Substantia nigra (tissue), 51 donors: ENCODE measurements at places on chromosomes 1 and 21.

DNA sequence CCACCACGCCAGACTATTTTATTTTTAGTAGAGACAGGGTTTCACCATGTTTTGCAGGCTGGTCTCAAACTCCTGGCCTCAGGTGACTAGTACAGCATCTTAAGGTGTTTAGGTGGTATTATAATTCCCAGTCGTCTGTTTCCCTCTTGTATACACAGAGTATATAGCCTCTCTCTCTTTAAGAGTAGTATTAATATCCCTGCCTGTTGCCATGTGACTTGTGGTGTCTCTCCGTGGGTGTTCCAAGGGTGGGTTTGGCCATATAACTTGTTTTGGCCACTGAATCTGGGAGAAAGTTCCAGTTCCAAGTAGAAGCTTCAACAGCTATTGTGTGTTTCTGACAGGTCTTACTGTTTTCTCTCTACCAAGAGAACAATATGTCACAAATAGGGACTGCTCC lies 29.6 kb downstream of the EPS15 start:
- no peak for DNase-seq

- no peak for DNase-seq
These were observed 9.8 kb upstream of the HPCAL4 start for GRCh38 chr1:39701049-39701439.

- no peak for DNase-seq
These were observed 184.4 kb downstream of the C1orf94 start for GRCh38 chr1:34361121-34361520.

DNA sequence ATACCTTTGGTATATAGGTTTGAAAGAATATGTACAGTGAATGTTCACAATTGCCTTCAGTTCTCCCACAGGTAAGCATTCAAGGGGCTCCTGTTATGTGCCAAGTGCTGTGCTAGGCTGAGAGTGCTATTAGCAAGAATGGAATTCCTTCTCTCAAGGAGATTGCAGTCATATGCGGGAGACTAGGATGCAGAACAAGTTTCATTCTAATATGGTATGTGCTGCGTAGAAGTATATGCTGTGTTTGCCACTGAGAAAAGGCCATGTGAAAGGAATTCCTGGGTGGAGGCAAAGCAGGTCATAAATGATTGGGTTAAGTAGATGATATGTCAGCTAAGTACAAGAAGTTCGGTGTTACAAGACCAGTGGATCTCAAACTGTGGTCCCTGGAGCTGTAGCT lies 303.0 kb downstream of the GPATCH2 start:
- DNase-seq: no peak

DNA sequence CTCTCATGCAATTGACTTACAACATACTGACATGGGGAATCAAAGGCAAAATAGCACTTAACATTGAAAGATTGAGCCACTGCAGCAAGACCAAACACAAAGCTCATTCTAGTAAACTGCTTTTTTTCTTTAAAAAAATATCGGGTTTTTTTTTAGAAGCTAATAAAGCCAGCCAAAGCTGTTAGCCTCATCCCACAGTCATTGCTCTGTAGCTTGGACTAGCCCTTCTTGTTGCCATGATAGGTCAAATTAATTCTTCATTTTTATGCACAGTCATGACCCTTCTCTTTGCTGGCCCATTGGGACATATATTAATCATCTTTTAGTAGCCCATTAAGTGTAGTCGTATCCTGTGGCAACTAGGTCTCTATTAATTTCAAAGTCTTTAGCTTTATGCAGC lies 231.3 kb downstream of the ADGRL2 start:
- DNase-seq: no peak

DNA sequence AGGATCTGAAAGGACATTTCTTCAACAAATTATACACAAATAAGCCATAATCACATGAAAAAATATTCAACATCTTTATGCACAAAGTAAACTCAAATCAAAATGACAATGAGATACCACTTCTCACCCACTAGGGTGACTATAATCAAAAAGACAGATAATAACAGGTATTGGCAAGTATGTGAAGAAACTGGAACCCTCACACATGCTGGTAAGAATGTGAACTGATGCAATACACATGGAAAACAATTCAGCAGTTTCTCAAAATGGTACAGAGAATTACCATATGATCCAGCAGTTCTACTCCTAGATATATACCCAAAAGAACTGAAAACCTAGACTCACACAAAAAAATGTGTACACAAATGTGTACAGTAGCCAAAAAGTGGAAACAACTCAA lies 62.5 kb downstream of the CHD5 start:
- DNase-seq: no peak

DNA sequence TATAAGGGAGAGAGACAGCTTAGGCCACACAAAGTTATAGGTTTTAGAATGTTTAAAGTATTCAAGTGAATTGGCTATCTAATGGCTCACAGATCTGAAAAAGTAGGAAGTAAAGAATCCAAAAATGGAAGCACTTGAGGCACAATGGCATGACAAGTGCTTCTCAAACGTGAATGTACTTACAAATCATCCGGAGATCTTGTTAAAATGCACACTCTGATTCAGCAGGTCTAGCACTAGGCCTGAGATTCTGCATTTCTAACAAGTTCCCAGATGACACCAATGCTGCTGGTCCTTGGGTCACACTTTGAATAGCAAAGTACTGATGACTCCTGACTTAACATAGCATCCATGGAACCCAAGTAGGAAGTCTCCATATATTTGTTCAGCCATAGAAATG lies 20.9 kb upstream of the AGL start:
- DNase-seq: no peak

- no peak for DNase-seq
These were observed 28.2 kb upstream of the KLHDC7A start for GRCh38 chr1:18452550-18452949.

DNA sequence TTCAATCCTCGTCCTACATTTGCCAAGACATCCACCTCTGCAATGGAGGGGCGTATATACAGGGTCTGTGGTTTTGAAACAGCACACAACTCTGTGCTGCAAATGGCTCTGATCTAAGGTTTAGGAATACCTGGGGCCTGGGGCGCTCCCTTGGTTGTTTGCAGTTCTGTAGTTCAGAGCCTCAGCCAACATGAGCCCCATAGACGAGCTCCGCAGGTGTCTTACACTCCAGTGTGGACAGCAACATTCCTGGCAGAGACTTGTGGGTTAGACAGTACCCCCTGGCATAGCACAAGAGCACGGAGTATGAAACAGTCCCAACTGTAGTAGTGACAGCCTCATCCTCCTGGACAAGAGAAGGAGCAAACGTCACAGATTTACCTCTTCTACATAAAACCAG lies 120.3 kb upstream of the BARHL2 start:
- no peak for DNase-seq

- no peak for DNase-seq
These were observed 606.3 kb upstream of the PLXNA2 start for GRCh38 chr1:208850442-208850841.

DNA sequence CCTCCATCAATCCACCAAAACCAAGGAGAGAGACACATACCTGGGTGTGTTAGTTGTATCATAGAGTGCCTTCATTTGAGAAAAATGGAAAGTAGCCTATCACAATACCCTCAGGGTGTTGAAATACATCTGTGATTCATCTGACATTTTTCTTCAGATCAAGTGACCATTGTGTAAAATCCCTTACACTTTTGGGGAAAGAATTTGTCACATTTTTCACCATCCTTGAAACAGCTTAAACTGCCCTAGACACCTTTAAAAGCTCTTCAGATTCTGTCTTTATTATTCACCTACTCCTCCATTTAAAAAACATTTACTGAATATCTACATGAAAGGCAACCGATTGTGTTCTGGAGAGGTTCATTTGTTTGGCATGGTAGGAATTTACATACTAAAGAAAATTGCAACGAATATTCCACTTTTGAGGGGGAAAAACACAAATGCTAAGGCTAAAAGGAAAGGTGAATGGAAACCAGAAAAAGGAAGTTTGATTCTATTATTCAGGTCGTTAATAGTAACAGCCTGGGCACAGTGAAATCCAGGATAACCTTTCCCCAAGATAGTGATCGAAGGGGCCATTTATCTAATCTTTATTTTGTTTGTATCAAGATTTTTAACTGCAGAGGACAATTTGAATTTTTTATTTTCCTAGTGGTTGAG lies 70.4 kb upstream of the SAMSN1 start:
- no peak for DNase-seq

DNA sequence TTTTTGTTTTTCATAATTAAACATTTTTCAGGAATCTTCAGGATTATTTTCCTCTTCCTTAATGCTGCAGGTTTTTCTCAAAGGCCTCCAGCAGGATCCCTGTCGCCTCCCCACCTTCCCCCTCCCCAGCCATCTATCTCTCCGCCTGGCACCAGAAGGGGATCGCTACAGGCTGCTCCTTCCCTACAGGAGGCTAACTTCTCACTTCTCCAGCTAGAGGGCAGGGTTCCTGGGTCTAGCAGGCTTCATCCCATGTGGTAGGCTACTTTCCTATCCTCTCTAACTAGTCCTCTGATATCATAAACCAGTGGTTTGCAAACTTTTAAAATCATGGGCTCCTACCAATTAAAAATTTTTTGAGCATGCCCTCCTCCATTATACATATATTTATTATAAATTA lies 104.1 kb downstream of the KCNN3 start:
- no peak for DNase-seq

DNA sequence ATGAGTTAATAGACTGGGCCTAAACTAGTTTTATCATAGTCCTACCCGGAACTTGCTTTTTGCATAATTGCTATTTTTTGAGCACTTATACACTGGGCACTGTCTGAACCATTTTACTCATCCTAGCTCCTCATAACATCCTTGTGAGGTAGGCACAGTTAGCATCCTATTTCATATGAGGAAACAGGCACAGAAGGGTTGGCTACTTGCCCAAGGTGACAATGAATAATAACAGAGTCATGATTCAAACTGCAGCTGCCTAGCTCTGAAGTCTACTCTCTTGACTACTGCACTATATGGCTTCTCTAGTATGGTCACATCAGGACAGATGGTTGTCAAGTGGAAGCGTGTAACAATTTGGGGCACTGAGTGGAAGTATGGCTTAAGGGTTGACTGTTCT lies 18.2 kb upstream of the RC3H1 start:
- DNase-seq: no peak
